ENCODE measurements at places on chromosomes 1 and 21. TPM values are rescaled to one million over a fixed set of nuclear protein-coding genes. Genes with fewer than 3 reads are reported as not detected.

The CA14 gene
- total RNA-seq: 0.95 TPM

The CSF3R gene
- total RNA-seq: 1.9 TPM

The TSPAN1 gene
- total RNA-seq: 2.3 TPM

The AMY1A gene
- not detected for total RNA-seq

The PTGS2 gene
- 14.7 TPM for total RNA-seq

The CYYR1 gene
- 15.9 TPM for total RNA-seq

The SLAMF9 gene
- total RNA-seq: not detected

The KIF17 gene
- total RNA-seq: 0.76 TPM

The PTCH2 gene
- 1.2 TPM for total RNA-seq

The AIM2 gene
- not detected for total RNA-seq

The RIMKLA gene
- total RNA-seq: 0.44 TPM

The PTPRC gene
- total RNA-seq: 4.7 TPM

The SPATA1 gene
- not detected for total RNA-seq

The C1orf141 gene
- total RNA-seq: not detected

The CYP4A11 gene
- total RNA-seq: 0.32 TPM

The WNT2B gene
- total RNA-seq: 25.0 TPM

The SLC30A10 gene
- total RNA-seq: 0.86 TPM

The GSTM2 gene
- total RNA-seq: 185 TPM

The LCE2B gene
- total RNA-seq: 91.9 TPM

The CTSE gene
- total RNA-seq: not detected

The APCS gene
- not detected for total RNA-seq

The LCE3E gene
- 19.0 TPM for total RNA-seq

The TRIM45 gene
- total RNA-seq: 10.4 TPM

The MRPL24 gene
- total RNA-seq: 33.6 TPM

The SPRR3 gene
- total RNA-seq: not detected

The IPP gene
- total RNA-seq: 11.8 TPM

The DNAH14 gene
- total RNA-seq: 4.5 TPM

The OR1C1 gene
- total RNA-seq: not detected

The ENSA gene
- total RNA-seq: 281 TPM

The DUSP12 gene
- 12.1 TPM for total RNA-seq

The CYP4A22 gene
- total RNA-seq: not detected

The B3GALT2 gene
- total RNA-seq: not detected

The CELA2B gene
- not detected for total RNA-seq

The SYT11 gene
- total RNA-seq: 2.2 TPM

The SPATC1L gene
- total RNA-seq: 15.0 TPM

The KANK4 gene
- 1.3 TPM for total RNA-seq

The TENT5C gene
- 3.5 TPM for total RNA-seq

The SLC6A17 gene
- 5.7 TPM for total RNA-seq

The SH2D1B gene
- not detected for total RNA-seq

The AURKAIP1 gene
- 88.6 TPM for total RNA-seq

The CDC14A gene
- 9.9 TPM for total RNA-seq

The OR2L2 gene
- total RNA-seq: not detected

The KCNJ9 gene
- not detected for total RNA-seq

Measured in suprapubic skin (tissue), 4 donors.